ENCODE measurements at places on chromosomes 7 and 10. TPM values are rescaled to one million over a fixed set of nuclear protein-coding genes. Genes with fewer than 3 reads are reported as not detected.

The WDFY4 gene
- not detected for total RNA-seq

The CHPF2 gene
- total RNA-seq = 40.2 TPM

The PROSER2 gene
- total RNA-seq = 31.3 TPM

The ADAMTS14 gene
- total RNA-seq = 0.08 TPM

The ELMO1 gene
- 27.4 TPM for total RNA-seq

The COBL gene
- 5.0 TPM for total RNA-seq

The CLRN3 gene
- total RNA-seq = not detected

The DNAAF5 gene
- total RNA-seq = 45.6 TPM

The UBN2 gene
- 4.2 TPM for total RNA-seq

The VSTM4 gene
- not detected for total RNA-seq

The WIPF3 gene
- not detected for total RNA-seq

The AKR1D1 gene
- total RNA-seq = not detected

The GSTO1 gene
- 139 TPM for total RNA-seq

The EBLN1 gene
- total RNA-seq = not detected

The PIK3CG gene
- 0.30 TPM for total RNA-seq

The GGCT gene
- total RNA-seq = 86.3 TPM

The IFIT2 gene
- 1.9 TPM for total RNA-seq

The SLIT1 gene
- not detected for total RNA-seq

The H2BK1 gene
- total RNA-seq = not detected

The MSMB gene
- total RNA-seq = not detected

The APBB1IP gene
- total RNA-seq = not detected

The CYP51A1 gene
- 34.6 TPM for total RNA-seq

The OR6B1 gene
- not detected for total RNA-seq

The HPS6 gene
- total RNA-seq = 31.3 TPM

The EEPD1 gene
- 2.5 TPM for total RNA-seq

The OR13A1 gene
- not detected for total RNA-seq

The MAGI2 gene
- total RNA-seq = 3.5 TPM

The C10orf90 gene
- 22.0 TPM for total RNA-seq

The OGDHL gene
- total RNA-seq = 3.0 TPM

The PARG gene
- 28.0 TPM for total RNA-seq

The TMEM270 gene
- total RNA-seq = 0.93 TPM

The GNGT1 gene
- not detected for total RNA-seq

The EGR2 gene
- total RNA-seq = 0.34 TPM

The IFIT1B gene
- total RNA-seq = not detected

The GRK5 gene
- 10.1 TPM for total RNA-seq

The ZNF680 gene
- 8.2 TPM for total RNA-seq

The KCNMA1 gene
- total RNA-seq = 13.5 TPM

The AKR1C1 gene
- total RNA-seq = 2.2 TPM

The EN2 gene
- total RNA-seq = 5.5 TPM

The TSPAN12 gene
- total RNA-seq = 3.7 TPM

The C10orf53 gene
- total RNA-seq = not detected

The PIK3AP1 gene
- 2.9 TPM for total RNA-seq

The CUEDC2 gene
- total RNA-seq = 81.4 TPM

The CPED1 gene
- total RNA-seq = 0.88 TPM

The SNX10 gene
- 21.6 TPM for total RNA-seq

The MTERF1 gene
- total RNA-seq = 17.0 TPM

The CNNM1 gene
- not detected for total RNA-seq
